GM18507 (cell line): ENCODE measurements at places on chromosomes 4 and X.

- no peak for DNase-seq
These were observed 531 bp downstream of the ZNF141 start for GRCh38 chr4:337932-338758.

DNA sequence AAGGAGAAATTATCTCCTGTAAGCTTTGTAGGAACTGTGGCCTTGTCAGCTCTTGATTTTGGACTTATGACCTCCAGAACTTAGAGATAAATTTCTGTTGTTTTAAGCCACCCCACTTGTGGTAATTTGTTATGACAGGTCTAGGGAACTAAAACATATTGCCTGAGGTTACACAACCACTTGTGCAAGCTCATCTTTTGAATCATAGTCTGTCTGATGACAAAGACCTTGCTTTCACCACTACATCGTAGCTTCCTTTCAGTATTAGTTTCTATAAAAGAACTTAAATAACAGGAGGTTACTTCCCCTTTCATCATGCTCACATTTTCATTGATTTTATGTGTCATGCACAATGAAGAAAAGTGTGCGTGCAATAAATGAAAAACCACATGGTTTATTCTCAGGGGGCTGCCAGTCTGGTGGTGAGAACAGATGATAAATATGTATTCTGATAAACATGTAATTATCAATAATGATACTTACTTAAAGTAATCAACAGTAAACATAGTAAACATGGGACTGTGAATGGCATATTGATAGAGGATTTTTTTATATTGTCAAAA, 690.0 kb upstream of the HS3ST1 start:
- DNase-seq = no peak

DNA sequence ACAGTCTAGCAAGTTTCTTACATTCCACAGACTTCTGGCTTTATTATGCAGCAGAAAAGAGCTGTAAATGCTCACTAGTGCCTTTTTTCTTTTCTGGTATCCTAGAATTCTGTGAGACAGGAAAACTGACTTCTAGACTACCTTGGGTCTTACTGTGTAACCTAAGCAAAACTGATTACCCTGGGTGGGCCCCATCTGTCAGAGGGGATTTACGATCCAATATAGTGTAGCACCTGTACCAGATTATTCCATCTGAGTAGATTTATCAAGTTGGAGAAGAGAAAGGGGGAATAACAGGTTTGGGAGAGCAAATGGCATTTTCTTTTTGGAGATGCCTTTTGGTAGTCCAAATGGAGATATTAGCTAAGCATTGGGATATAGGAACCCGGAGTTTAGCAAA, 46.7 kb downstream of the FSTL5 start:
- no peak for DNase-seq

GRCh38 chrX:44931441-44931973, 58.5 kb downstream of the KDM6A start:
- DNase-seq = no peak

DNA sequence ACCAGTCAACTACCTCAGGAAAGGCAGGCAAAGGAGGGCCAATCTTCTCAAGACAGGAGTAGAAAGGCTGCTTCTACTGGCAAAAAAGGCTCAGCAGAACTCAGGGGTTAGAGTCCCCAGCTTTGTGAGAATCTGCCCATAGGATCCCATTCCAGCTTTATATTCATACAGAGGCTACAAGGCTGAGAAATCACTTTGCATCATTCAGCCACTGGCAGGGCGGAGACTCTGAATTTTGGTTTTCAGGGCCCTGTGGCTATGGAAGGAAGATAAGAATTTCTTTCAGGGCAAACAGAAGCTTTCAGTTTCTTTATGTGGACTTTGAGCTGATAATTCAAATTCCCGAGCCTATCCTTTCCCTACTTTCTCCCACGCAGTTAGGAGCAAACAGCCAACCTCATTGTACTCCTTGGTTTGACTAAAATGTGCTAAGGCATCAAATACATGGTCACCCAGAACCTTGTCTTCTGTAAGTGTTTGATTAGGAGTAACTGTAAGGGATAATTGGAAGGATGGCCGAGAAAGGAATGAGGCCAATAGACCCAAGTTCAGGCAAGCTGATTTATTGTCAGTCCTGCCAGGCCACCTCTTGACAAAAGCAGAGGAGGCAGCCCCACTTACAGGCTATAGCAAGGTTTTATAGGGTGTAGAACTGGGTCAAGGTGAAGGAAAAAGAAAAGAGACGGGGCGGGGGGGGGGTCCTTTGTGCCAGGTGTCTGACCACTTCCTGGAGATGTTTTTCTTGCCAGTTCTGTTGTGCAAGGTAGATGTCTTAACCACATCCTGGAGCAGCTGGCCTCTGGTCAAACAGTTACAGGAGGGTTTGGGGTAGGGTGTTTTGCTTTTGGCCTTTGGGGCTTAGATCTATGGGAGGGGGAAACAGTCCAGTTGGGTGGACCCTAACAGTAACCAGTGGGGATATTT, 165.3 kb upstream of the PPP1R2C start:
- no peak for DNase-seq

- DNase-seq = no peak
These were observed 11.4 kb upstream of the NKRF start for GRCh38 chrX:119617517-119618164.

GRCh38 chrX:111445485-111445884, 33.5 kb upstream of the DCX start:
- no peak for DNase-seq

DNA sequence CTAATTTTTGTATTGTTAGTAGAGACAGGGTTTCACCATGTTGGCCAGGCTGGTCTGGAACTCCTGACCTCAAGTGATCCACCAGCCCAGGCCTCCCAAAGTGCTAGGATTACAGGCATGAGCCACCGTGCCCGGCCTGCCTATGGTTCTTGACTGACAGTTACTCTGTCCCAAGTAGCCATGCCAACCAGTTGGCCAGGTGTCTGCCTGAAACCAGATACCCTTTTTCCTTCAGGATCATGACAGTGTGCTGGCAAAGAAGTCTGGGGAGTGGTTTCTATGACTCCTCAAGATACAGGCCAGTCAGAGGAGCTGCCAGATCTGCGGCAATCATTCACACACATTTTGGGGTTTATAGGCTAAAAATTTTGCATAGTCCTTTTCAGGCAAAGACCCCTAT, 1.7 kb upstream of the LAS1L start:
- no peak for DNase-seq

- no peak for DNase-seq
These were observed 20.5 kb downstream of the AKAP4 start for GRCh38 chrX:50180073-50180940.

DNA sequence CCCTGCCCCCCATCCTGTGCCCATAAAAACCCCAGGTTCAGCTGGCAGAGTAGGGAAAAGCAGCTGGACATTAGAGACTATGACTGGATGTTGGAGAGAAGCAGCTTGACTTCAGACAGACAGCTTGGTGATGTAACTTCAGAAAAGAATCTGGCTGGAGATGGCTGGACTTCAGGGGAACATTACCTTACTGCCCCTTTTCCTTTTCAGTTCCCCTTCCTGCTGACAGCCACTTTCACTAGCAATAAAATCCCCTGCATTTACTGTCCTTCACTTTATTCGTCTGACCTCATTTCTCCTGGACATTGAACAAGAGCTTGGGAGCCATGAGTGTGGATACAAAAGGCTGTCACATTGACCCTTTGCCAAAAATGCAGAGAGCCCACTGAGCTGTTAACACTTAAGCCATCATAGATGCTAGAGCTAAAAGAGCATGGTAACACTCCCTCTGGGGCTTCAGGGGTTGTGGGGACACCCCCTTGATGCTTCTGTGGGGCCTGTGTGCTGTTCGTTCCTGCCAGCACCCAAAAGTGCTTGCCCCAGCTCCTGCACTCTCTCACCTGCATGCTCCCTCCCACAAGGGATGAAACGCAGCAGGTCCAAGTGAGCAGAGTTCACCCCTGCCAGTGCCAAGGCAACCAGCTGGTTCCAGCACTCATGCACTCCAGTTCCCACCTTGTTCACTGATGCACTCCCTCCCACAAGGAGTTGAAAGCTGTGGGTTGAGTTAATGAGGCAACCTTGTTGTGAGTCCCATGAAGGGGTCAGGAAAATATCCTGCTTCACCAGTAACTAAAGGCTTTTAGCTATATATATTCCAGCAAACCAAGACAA, 263.8 kb upstream of the NDST3 start:
- DNase-seq = no peak

DNA sequence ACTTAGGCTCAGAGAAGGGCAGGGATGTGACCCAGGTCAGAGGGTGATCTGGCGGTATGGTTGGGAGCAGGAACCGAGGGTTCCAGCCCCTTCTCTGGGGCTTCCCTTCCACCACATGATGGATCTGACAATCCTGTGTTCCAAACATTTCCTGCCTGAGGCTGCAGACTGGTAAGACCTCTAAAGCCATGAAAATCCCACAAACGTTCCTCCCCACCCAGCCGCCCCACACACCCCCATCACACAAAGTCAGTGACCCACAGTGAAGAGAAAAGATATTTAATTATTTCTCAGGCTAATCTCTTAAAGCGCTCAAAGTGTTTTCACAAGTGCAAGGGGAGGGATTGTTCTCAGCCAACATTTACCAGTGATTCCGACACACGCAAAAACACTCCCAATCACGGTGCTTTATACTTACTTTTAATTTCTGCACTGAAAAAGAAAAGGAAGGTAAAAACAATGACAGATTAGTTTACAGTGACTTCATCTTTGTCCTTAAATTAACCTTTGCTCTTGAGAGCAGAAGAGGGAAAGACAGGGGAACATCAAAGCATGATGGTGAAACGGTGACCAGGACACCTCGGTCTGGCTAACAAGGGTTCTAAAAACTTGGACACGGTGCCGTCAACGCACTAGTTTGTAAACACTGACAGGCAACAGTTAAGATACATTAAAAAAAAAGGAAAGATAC, 42.4 kb downstream of the WDR1 start:
- DNase-seq = no peak

DNA sequence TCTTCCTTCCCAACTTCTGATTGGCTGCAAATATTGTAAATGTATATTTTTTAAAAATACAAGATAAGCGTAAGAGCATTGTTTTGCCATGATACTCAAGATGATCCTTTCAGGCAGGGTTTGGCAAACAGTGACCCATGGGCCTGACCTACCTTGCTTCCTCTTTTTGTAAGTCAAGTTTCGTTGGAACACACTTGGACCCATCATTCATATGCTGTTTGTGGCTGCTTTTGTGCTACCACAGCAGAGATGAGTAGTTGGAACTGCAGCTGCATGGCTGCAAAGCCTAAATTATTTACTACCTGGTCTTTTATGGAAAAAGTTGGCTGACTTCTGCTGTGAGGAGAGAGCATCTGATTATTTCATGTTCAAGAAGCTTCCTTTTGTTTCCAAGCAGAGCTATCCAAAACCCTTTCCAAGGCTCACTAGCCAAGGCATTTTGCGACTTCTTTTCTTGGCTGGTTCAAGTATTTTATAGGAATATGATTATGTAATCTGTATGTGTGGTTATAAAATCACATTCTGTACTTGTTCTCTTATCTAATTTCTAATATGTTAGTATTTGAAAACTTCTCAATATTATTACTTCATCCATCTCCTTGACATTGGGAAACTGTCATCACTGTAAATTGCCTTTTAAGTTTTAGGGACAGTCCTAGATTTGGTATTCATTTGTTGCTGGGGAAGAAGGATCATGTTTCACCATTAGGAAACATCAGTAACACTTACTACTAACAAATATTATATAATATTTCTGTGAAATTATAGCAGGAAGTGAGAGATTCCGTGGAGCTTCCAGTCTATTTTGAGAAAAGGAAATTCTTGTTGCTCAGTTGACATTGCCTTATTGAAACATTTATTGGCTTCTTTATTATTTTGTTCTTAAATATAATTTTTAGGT, 109.2 kb downstream of the ARHGAP10 start:
- DNase-seq = no peak

GRCh38 chrX:46317163-46317562, 228.1 kb downstream of the ZNF674 start:
- no peak for DNase-seq

DNA sequence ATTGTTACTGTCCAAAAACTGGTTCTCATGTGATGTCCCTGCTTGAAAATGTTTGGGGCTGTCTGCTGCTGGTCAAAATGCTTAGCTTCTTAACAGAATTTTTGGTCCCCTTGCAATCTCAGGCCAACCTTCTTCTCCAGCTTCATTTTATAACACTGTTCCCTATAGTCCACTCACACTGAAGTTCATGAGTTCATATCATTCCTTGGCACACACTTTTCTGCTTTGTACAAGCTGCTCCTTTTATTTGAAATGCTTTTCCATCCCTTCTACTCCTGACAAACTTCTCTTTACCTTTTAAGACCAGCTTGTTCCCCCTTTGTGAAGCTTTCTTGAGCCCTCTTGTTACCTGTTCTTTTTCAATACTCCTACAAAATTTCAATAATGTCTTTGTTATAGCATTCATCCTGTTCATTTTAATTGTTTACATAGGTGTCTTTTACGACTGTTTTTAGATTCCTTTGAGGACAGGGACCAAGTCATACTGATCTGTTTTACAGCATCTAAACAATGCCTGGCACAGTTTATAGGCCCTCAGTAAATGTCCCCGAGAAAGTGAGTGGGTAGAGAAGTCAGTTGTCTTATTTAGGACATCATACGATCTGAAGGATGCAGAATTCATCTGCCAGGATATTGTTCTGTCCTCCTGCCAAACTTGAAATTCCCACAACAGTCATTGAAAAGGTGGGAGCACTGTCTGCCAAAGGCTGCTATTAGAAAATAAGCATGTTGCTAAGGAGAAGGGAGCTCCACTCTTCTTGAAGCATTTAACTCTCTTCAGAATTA, 134.4 kb upstream of the BMPR1B start:
- DNase-seq = no peak
